ENCODE measurements at places on chromosomes 7 and 10. TPM values are rescaled to one million over a fixed set of nuclear protein-coding genes. Genes with fewer than 3 reads are reported as not detected.

DNA sequence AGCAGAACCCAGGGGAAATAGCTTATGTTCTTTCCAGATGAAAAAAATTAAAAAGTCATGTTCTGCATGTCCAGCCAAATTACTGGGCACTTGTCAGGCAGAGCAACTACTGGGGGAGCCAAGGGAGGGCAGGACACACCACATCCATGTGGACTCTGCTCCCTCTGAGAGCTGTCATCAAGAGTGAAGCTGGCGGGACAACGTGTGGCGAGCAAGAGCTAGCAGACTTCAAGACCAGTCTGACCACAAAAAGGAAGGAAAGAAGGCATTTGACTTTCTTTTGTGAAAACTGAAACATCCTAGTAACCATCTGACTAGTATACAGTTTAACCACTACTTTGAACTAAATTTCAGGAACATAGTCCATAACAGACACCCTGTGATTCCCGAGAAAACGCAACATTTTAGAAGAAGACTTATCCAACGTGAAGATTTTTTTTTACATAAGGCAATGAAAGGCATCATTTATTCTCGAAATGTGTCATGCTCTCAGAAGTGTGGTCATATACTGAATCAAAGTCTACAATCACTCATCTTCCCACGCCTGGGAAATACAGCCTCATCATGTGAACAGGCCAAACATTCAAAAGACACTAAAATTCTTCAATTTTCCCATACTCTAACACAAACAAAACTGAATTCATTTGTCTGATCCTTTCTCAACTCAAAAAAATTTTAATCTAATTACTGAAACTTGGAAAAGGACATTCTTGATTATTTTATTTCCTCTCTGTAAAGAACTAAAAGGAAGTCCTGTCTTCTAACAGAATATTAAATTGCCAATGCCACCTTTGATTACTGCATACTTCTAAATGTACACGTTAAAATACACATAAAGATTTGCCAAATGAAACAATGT, 15.5 kb downstream of the CYTH3 start:
- no peaks in the 10 kb centered on the region for H3K36me3 ChIP-seq
- no peak overlapping the region for H3K4me3 ChIP-seq
- H3K27me3 ChIP-seq: no peaks in the 10 kb centered on the region
- H3K27ac ChIP-seq: no peak overlapping the region
- DNase-seq: no peak

- H3K27ac ChIP-seq: no peak overlapping the region
- no peaks in the 10 kb centered on the region for H3K36me3 ChIP-seq
- no peak overlapping the region for H3K4me3 ChIP-seq
Measured at GRCh38 chr10:60310740-60311139, 78.9 kb downstream of the ANK3 start.

DNA sequence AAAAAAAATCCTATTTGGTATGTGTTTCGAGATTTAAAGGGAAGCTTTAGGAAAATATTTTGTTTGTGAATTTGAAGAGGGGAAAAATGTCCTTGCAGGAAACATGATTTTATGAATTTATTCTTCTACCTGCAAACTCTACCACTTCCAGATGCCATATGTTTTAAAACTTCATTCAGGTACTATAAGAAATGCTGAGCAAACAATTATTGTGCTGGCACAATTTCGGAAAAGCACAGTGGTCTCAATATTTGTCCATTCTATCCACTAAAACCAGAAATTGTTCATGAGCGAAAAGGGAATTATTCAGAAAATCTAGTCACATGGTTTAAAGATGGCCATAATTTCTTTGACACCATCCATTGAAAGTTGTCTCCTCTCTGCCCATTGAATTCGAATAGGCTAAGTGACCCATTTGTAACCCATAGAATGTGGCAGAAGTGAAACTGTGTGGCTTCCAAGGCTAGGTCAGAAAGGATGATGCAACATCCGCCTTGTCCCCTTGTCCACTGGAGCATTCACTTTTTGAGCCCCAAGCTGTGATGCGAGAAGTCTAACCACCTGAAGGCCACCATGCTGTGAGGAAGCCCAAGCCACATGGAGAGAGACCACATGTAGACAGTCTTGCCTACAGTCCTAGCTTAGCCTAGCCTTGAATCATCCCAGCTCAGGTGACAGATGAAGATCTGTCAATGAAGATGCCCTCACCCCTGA, 189.8 kb upstream of the PRKCQ start:
- H3K27me3 ChIP-seq: peaks cover under 1% of the 10 kb centered on the region
- no peak overlapping the region for H3K4me3 ChIP-seq
- no peak for DNase-seq
- no peaks in the 10 kb centered on the region for H3K4me1 ChIP-seq
- no peaks in the 10 kb centered on the region for H3K36me3 ChIP-seq

GRCh38 chr7:71868797-71869196, 543.3 kb downstream of the CALN1 start:
- no peaks in the 10 kb centered on the region for H3K36me3 ChIP-seq
- no peak overlapping the region for H3K27ac ChIP-seq
- no peak overlapping the region for H3K4me3 ChIP-seq

DNA sequence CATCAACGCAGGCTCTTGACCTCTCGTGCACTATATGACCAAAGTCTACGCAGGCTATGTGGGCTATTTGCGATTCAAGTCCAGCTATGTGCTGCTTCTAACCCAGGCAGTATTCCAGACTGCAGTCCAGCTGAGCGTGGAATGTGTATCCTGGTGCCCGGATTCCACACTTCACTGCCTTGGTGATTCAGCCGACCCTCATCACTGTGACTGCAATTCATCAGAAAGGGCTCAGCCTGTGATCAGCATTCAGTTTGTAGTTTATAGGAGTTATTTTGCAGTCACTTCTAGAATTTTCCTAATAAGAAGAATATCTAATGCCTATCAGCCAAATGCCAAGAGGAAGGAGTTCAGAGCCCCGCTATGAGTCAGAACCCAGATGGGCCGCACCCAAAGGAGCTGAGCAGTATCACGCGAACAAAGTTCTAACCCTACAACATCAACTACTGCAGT, 119.8 kb upstream of the LANCL2 start:
- H3K27ac ChIP-seq: no peak overlapping the region
- H3K27me3 ChIP-seq: peaks cover 1% of the 10 kb centered on the region
- no peak overlapping the region for H3K4me3 ChIP-seq
- DNase-seq: no peak

Gene ANKRD1
- not detected for total RNA-seq
